Activated naive CD8-positive, alpha-beta T cell treated with anti-CD3 and anti-CD28 coated beads, Interleukin-2, amount 10 ng/mL, durations not matched to agents 7 days and 5 days (primary cell): ENCODE measurements at places on chromosomes 5 and 9. TPM values are rescaled to one million over a fixed set of nuclear protein-coding genes. Genes with fewer than 3 reads are reported as not detected.

The CER1 gene
- total RNA-seq, result not detected

The DROSHA gene
- 66.7 TPM for total RNA-seq

The TRIM7 gene
- 2.6 TPM for total RNA-seq

The STX17 gene
- 47.1 TPM for total RNA-seq

The SLC6A19 gene
- total RNA-seq, result not detected

The OLFML2A gene
- not detected for total RNA-seq

DNA sequence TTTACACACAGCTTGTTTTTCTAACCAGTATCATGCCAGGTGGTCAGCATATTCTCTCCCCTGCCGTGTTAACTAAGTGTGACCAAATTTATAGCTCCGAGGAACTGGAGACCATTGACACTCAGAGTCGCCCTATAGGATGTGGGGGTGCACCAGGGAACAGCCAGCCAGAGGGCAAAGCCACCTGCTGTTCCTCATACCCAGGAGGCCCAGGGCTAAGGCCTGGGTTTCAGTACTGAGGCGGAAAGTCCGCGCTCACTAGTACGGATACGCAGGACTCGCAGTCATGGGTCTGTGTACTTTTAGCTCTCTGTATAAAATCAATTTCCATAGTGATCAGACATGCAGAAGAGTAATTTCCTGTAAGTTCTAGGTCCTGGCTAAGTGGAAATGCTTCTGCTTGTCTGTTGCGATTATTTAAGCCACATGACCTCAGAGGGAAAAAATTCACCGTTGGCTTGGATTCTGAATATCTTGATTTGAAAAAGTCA is 247.0 kb downstream of the AOPEP start:
- no peak overlapping the region for H3K4me3 ChIP-seq
- no peak overlapping the region for H3K27ac ChIP-seq
- no peaks in the 10 kb centered on the region for H3K4me1 ChIP-seq
- no peaks in the 10 kb centered on the region for H3K36me3 ChIP-seq
- no peaks in the 10 kb centered on the region for H3K27me3 ChIP-seq

GRCh38 chr5:137828180-137828579 is 39.5 kb upstream of the MYOT start:
- DNase-seq, result no peak
- no peaks in the 10 kb centered on the region for H3K4me1 ChIP-seq
- no peak overlapping the region for H3K4me3 ChIP-seq
- H3K36me3 ChIP-seq, result peaks cover 3% of the 10 kb centered on the region

GRCh38 chr9:79858508-79858907 is 286.7 kb downstream of the TLE4 start:
- peaks cover 5% of the 10 kb centered on the region for H3K4me1 ChIP-seq
- peak overlapping the region; percentile 42 for H3K27ac ChIP-seq
- H3K36me3 ChIP-seq, result peaks cover 3% of the 10 kb centered on the region
- no peak for DNase-seq
- no peaks in the 10 kb centered on the region for H3K27me3 ChIP-seq

DNA sequence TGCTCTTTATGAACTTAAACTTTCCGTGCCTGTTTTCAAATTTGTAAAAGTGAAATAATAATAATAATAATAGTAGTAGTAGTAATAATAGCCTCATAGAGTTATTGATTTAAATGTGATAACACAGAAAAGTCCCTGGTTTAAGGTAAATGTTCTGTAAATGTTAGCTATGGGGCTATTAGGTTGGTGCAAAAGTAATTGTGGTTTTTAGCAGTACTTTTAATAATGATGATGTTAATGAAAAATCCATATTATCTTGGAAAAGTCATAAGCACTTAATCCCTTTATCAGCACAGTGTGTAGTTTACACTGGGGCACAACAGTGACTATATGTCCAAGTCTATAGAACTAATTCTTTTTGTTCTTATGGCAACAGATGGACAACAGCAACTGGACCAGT is at the start of gene OR1Q1:
TSS of gene OR1Q1 (plus strand) at position 377 of the 400 bp plus-strand sequence. CDS start at position 377, 0 bp downstream.
- H3K27ac ChIP-seq, result no peak within 1 kb of the TSS
- H3K4me3 ChIP-seq, result no peak within 1 kb of the TSS
- DNase-seq, result no peak
- H3K27me3 ChIP-seq, result peaks cover 2% of the 10 kb centered on the region
- H3K36me3 ChIP-seq, result no peaks in the 10 kb centered on the region

DNA sequence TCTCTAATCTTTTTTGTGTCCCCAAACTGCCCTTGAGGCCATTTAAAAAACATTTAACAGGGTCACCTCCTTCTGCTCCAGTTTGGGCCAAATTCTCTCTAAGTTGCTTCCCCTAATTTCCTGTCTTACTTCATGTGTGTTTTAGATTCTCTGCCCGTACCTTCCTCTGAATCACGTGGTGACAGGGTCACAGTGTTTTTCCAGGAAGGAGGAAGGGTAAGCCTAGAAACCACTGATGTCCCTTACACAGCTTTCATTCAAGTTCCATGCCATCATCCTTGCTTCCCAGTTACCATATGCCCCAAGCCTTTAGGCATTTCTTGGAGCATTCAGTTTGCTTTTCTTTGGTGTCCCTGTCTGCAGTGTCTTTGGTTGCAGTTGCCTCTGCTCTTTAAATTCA is 42.4 kb upstream of the MACIR start:
- H3K27me3 ChIP-seq, result no peaks in the 10 kb centered on the region
- H3K4me1 ChIP-seq, result peaks cover 21% of the 10 kb centered on the region
- DNase-seq, result no peak
- H3K27ac ChIP-seq, result peak overlapping the region; percentile 81
- peak overlapping the region; percentile 56 for H3K4me3 ChIP-seq

DNA sequence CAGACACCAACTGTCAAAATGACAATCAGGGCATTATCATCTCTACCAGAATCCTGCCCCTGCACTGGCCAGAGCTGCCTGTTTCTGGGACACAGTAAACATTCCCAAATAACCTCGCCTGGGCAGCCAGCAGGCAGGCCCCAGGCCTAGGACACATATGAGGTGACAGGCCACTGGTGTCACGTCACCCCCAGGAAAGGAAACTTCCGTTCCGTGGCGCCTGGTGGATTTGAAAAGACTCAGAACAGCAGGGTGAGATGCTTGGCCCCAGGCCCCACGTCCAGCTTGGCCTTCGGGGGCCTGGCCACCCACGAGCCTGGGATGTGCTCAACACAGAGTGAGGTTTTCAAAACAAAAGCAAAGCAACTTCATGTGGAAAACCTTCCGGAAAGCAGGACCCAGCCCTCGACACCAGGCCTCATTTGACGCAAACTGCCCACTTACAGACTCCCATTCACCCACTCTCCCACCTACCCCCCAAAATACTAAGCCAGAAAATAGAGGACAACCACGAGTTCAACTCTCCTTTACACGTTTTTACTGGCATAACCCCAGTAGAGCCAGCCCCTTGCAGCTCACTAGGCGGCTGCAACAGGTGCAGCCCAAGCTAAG is 1.2 kb downstream of the SEMA4D start:
- H3K4me3 ChIP-seq, result peak overlapping the region; percentile 84
- peaks cover 70% of the 10 kb centered on the region for H3K4me1 ChIP-seq
- peak overlapping the region; percentile 82 for H3K27ac ChIP-seq
- peaks cover 33% of the 10 kb centered on the region for H3K36me3 ChIP-seq
- DNase-seq, result peak; percentile 61
- no peaks in the 10 kb centered on the region for H3K27me3 ChIP-seq

GRCh38 chr5:175684931-175685330 is 27.1 kb downstream of the HRH2 start:
- no peaks in the 10 kb centered on the region for H3K27me3 ChIP-seq
- H3K36me3 ChIP-seq, result peaks cover 26% of the 10 kb centered on the region
- H3K27ac ChIP-seq, result peak overlapping the region; percentile 36
- H3K4me1 ChIP-seq, result peaks cover 25% of the 10 kb centered on the region
- no peak overlapping the region for H3K4me3 ChIP-seq

DNA sequence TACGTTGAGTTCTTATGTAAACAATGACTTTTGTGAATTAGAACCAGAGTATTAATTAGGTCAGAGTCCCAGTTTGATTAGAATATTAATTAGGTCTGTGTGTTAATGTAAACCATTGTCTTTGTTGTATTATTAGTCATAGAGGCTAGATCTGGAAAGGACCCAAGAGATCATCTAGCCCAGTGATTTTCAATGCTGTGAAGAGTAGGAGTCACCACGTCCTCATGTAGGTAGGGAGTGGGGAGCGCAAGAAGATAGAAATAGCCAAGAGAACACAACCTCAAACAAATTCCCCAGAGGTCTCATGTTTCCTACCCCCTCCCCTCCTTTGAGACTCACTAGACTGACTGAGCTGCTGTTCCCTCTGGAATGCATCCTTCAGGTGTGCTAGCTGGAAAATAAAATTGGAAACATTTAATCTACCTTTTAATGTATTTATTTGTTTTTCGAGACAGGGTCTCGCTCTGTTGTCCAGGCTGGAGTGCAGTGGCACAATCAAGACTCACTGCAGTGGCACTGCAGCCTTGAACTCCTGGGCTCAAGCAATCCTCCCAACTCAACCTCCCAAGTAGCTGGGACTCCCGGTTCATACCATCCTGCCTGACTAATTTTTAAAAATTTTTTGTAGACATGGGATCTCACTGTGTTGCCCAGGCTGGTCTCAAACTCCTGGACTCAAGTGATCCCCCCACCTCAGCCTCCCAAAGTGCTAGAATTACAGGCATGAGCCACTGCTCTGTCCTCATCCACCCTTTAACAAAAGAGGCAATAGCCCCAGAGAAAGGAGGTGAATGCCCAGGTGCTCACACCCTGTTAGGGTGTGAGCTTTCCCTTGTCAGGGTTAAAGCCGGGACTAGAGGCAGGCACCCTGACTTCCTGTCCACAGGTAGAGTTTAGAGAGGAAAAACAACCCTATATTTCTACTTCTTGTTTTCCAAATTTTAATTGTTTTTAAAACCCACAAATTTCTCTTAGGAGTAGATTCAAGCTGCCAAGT is 92.9 kb downstream of the INIP start:
- no peaks in the 10 kb centered on the region for H3K27me3 ChIP-seq
- no peaks in the 10 kb centered on the region for H3K36me3 ChIP-seq
- no peaks in the 10 kb centered on the region for H3K4me1 ChIP-seq
- no peak overlapping the region for H3K4me3 ChIP-seq
- DNase-seq, result no peak

- peak overlapping the region; percentile 100 for H3K27ac ChIP-seq
- H3K4me1 ChIP-seq, result peaks cover 54% of the 10 kb centered on the region
- peak overlapping the region; percentile 99 for H3K4me3 ChIP-seq
- H3K27me3 ChIP-seq, result no peaks in the 10 kb centered on the region
- H3K36me3 ChIP-seq, result peaks cover 13% of the 10 kb centered on the region
These were observed 2.6 kb upstream of the MZB1 start for GRCh38 chr5:139392324-139392677.

DNA sequence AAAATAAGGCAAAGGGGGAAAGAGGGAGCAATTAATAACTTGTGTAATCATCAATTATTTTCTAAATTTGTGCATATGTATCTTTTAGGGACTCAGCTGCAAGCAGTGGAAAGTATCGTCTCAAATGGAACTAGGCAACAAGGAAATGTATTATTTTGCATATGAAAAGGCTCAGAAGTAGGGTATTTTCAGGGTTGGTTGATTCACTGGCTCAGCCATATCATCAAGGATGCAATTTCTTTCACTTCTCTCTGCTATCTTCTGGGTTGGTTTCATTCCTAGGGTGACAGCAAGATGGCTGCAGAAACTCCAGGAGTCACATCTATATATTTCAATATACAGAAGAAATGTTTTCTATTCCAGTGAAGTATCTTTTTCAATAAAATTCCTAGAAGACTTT is 509.8 kb downstream of the DMAC1 start:
- no peak overlapping the region for H3K27ac ChIP-seq
- peaks cover 2% of the 10 kb centered on the region for H3K36me3 ChIP-seq
- DNase-seq, result no peak
- peaks cover 7% of the 10 kb centered on the region for H3K4me1 ChIP-seq
- H3K4me3 ChIP-seq, result no peak overlapping the region

- no peaks in the 10 kb centered on the region for H3K27me3 ChIP-seq
- peaks cover 3% of the 10 kb centered on the region for H3K4me1 ChIP-seq
- DNase-seq, result no peak
- H3K4me3 ChIP-seq, result no peak overlapping the region
- no peak overlapping the region for H3K27ac ChIP-seq
- no peaks in the 10 kb centered on the region for H3K36me3 ChIP-seq
These were observed 92.4 kb downstream of the ARL15 start for GRCh38 chr5:54217826-54218503.

- H3K4me1 ChIP-seq, result no peaks in the 10 kb centered on the region
- no peak for DNase-seq
- H3K36me3 ChIP-seq, result no peaks in the 10 kb centered on the region
- H3K27me3 ChIP-seq, result peaks cover 4% of the 10 kb centered on the region
These were observed 16.1 kb downstream of the CPLX2 start for GRCh38 chr5:175887463-175887862.

DNA sequence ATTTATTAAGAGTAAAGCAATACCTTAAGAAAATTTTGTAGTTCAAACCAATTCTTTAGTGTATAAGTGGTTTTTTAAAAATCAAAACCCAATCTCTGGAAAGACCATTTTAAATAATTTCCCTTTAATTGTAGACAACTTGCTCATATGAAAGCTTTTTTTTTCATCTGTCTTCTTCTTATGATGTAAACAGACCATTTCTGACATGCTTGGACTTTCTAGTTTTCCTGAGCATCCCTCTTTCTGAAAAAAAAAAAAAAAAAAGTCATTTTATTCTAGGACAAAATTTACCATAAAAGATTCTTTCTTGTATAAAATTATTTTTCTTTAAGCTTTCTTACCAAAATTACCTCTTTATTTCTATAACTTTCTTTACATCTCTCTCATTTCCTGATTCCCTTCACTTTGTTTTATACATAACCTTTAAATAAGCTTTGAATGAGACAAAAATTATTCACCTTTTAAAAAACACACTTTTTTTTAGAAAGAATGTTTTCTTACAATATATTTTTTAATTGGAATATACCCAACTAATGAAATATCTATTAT is 67.5 kb downstream of the COL15A1 start:
- H3K36me3 ChIP-seq, result peaks cover 28% of the 10 kb centered on the region
- H3K4me3 ChIP-seq, result no peak overlapping the region
- no peak for DNase-seq
- H3K27me3 ChIP-seq, result peaks cover 7% of the 10 kb centered on the region
- no peak overlapping the region for H3K27ac ChIP-seq

DNA sequence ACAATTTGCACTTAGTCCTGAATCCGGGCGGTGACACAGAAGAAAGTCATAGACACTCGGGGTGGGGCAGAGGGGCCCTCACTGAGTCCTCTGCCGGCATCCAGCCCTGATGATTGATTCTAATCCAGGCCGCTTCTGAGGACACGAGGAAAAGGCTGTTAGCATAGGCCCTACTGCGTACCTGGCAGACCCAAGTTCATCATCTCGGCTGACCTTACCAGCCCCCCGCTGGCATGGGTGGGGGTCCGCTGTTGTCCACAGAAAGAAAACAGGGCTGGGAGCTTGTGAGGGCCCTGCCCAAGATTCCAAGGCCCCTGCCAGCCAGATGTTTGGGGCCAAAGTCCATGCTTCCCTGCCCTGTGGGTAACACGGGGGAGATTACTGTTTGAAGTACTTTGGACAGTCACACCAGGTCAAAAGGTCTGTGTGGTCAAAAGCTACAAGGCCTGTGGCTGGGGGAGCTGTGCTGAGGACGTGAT is 24.5 kb downstream of the ERGIC1 start:
- no peaks in the 10 kb centered on the region for H3K27me3 ChIP-seq
- no peak overlapping the region for H3K27ac ChIP-seq
- H3K4me3 ChIP-seq, result no peak overlapping the region
